ENCODE measurements at places on chromosomes 16 and 17. TPM values are rescaled to one million over a fixed set of nuclear protein-coding genes. Genes with fewer than 3 reads are reported as not detected.

DNA sequence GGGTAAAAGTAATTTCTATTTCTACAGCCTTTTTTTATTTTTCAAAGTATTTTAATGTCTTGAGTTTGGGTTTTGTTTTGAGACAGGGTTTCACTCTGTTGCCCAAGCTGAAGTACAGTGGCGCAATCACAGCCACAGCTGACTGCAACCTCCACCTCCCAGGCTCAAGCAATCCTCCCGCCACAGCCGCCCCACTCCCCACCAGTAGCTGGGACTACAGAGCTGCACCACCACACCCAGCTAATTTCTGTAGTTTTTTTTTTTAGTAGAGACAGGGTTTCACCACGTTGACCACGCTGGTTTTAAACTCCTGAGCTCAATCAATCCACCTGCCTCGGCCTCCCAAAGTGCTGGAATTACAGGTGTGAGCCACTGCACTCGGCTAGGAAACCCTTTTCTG lies 44.0 kb downstream of the TUBD1 start:
- DNase-seq, result peak; percentile 38

Gene IL21R
- total RNA-seq, result 0.21 TPM

GRCh38 chr16:35306915-35307314 lies 1847.5 kb downstream of the TP53TG3F start:
- no peak for DNase-seq

Gene MT1G
- not detected for total RNA-seq

Gene KRT20
- total RNA-seq, result not detected

GRCh38 chr16:9102379-9102778 lies 10.9 kb downstream of the HAPSTR1 start:
- DNase-seq, result no peak

GRCh38 chr16:13060932-13061331 lies 159.5 kb downstream of the SHISA9 start:
- no peak for DNase-seq

Gene RNF222
- total RNA-seq, result not detected

DNA sequence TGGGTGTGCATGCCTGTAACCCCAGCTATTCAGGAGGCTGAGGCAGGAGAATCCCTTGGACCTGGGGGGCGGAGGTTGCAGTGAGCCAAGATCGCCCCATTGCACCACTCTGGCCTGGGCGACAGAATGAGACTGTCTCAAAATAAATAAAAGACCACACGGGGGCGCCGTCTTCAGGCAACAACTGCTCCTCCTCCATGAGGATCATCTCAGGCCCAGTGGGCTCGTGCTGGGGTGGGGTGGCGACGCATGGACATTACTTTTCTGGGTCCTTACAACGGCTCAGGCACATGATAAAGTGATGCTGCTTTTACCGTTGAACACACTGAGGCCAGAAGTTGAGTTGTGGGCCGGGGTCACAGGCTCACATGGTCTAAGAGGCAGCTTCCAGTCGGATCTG lies 56.2 kb downstream of the PRMT7 start:
- DNase-seq, result no peak

- no peak for DNase-seq
Measured at GRCh38 chr17:80319999-80320344, 59.3 kb downstream of the RNF213 start.

Gene SIRT7
- 22.3 TPM for total RNA-seq

Gene GEMIN4
- 17.3 TPM for total RNA-seq

Gene ZNF385C
- not detected for total RNA-seq

DNA sequence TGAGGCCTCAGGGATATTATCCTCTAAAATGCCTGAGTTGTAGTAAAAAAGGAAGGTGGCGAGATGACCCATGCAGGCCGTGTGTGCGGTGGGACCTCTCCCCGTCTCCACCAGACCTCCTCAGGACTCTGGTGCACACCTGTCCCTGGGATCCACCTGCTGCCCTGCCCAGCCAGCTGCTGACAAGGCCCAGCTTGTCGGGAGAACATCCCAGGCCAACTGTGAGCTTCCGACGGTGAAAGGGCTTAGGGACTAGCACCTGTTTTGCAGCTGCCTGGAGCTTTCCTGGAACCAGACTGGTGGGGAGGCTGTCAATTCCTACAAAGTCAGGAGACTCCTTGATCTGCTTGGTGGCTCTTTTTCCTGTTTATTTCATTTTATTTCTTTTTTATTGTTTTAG lies 11.6 kb downstream of the IL34 start:
- DNase-seq, result no peak

DNA sequence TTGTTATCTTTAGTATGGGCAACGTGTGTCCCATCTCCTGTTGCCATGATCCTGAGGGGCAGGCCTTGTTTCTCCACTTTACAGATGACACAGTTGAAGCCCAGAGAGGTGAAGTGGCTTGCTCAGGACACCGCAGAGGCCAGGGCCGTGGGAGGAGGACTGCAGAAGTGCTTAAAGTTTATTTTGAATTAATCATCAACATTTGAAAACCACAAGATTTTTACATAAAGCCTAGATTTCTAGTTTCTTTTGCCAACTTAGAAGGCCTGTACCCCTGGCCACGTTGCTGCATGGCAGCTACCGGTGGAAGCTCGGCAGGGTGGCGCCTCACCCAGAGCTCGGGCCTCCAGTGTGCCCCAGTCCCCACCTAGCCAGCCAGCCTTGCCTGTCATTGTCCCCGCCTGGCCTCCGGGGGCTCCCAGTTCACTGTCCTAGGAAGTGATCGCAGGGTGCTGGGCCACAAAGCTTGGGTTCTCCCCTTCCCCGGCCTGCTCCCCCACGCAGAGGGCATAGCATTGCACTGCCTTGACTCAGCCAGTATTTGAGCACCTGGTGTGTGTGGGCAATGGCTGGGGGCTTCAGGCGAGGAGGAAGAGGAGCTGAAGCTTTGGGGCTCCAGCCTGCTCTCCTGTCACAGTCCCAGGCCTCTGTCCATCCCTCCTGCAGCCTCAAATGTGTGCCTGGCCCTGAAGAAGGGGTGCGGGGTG lies 14.8 kb upstream of the ADCY7 start:
- no peak for DNase-seq

- DNase-seq, result no peak
Measured at GRCh38 chr17:56896968-56897359, 16.9 kb downstream of the TRIM25 start.

DNA sequence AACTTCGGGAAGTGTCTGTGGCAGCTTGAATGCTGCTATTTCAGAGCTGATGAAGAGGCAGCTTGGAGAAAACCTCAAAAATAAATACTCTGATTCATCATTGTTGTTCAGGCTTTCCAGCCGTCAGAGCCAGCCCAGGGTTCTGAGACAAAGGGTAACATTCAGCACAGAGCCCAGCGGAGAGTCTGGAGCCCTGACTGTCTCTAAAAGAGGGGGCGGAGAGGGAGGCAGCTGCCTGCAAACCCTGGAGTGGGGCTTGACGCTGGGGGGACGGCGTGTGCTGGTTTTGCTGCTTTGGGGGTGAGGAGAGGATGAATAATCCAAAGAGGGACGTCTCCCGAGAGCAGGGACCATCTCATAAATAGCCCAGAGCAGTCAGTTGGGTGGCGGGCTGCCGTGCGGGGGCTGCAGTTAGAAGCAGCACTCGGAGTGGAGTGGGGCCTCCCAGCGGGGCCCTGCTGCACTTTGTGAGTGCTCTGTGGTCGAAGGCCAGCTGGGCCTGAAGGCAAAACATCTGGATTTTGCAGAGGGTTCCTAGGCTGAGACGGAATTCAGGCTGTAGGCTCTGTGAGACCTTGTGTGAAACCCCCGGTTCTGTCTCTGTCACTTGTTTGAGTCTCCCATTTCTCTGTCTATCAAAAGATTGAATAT lies 237.8 kb downstream of the PRKCA start:
- DNase-seq, result peak; percentile 38

GRCh38 chr16:31248344-31248743 lies 11.4 kb upstream of the ITGAM start:
- DNase-seq, result no peak

GRCh38 chr17:43780135-43780534 lies at the start of gene CFAP97D1:
TSS of gene CFAP97D1 (plus strand) at chr17:43780435. CDS start at chr17:43780463, 28 bp downstream.
- no peak for DNase-seq

DNA sequence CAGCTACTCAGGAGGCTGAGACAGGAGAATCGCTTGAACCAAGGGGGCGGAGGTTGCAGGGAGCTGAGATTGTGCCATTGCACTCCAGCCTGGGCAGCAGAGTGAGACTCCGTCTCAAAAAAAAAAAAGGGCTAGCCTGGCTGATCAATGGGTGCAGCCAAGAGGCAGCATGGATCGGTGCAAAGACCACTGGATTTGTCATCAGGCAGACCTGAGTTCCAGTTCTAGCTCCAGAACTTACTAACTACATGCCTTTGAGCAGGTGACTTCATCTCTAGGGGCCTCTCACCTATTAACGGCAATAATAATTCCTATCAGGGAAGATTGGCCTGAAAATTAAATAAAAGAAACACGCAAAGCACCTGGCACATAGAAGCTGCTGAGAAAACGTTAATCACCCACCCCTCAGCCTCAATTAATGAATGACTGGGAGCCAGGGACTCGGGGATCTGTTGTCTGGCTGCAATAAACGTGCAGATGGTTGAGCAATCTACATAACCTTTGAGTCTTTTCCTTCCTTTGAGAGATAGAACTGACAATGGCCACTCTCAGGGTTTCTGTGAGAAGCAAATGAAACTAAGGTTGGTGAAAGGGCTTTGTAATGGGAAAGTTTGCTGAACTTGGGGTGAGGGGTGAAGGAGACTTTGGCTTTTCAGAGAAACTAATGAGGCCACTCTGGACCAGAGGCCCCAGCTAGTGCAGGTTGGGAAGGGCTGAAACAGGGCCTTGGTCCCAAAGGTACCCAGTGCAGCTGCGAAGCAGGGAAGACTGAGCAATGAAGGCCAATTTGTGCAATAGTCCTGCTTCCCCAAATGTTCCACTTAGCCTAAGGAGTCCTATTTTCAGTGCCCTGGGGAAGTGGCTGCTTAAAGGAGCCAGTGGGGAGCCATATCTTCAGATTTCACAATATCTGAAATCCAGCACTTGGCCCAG lies 7.6 kb downstream of the SEZ6L2 start:
- DNase-seq, result no peak

Gene FNDC8
- total RNA-seq, result not detected

Gene FAM20A
- 104 TPM for total RNA-seq

DNA sequence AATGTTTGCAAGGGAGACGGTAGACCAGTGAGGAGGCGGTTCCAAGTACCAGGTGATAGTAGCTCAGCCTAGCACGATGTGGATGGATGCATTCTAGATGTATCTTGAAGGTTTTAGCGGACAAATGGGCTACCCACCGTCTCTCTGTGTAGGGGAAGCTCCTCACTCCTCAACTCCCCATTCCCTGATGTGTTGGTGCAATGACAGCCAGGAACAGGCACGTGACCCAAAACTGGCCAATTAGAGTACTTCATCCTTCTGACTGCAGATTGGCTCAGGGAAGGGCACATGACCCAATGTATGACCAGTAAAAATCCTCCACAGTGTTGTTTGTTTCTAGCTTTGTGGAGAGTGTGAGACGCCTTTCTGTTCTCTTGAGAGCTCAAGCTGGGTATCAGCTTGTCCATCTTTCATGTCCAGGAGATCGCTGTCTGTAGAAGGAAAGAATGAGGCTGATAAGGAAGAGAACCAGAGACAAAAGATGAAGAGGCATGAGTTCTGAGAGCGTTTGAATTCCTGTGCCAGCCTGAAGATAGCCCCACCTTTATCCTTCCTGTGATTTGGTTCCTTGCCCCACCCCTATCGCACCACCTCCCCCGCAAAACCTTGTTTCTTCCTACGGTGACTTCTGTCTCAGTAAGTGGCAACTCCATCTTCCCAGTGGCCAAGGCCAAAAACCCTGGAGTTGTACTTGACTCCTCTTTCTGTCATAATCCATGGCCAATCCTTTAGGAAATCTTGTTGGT lies 2.3 kb upstream of the BORCS6 start:
- DNase-seq, result peak; percentile 78

- peak; percentile 52 for DNase-seq
Measured at GRCh38 chr16:85291302-85292148, 179.3 kb upstream of the CIBAR2 start.

Gene MEFV
- total RNA-seq, result 0.39 TPM

- no peak for DNase-seq
Measured at GRCh38 chr16:70774261-70774660, 26.7 kb downstream of the VAC14 start.

DNA sequence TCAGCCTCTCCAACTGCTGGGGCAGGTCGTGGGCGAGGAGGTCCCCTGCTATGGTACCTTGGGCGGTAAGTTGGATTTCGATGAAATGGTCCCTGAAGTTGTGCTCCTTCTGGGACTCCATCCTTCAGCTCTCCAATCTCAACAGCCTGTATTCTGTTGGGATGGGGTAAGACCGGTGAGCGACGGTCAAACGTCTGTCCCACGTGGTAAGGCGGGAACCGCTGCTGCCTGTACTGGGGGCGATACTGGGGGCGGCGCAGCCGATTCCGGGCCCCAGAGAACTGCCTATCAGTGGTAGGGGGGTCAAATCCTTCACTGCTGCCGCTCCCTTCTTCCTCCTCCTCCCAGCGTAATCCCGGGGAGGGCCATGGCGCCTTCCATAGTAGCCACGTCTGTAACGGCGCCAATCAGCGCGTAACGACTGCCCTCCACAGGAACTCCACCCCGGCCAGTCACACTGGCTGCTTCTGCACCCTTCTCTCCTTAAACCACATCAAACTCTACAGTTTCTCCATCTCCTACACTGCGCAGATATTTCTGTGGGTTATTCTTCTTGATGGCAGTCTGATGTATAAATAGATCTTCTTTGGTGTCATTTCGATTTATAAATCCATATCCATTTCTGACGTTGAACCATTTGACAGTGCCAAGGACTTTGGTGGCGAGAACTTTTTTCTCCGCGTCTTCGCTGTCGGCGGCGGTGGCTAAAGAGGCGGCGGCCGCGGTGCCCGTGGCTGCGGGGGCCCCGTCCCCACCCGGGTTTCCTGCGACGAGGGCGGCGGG lies 41.1 kb downstream of the AHSP start:
- no peak for DNase-seq

GRCh38 chr16:52755396-52755795 lies 208.5 kb upstream of the TOX3 start:
- DNase-seq, result no peak

DNA sequence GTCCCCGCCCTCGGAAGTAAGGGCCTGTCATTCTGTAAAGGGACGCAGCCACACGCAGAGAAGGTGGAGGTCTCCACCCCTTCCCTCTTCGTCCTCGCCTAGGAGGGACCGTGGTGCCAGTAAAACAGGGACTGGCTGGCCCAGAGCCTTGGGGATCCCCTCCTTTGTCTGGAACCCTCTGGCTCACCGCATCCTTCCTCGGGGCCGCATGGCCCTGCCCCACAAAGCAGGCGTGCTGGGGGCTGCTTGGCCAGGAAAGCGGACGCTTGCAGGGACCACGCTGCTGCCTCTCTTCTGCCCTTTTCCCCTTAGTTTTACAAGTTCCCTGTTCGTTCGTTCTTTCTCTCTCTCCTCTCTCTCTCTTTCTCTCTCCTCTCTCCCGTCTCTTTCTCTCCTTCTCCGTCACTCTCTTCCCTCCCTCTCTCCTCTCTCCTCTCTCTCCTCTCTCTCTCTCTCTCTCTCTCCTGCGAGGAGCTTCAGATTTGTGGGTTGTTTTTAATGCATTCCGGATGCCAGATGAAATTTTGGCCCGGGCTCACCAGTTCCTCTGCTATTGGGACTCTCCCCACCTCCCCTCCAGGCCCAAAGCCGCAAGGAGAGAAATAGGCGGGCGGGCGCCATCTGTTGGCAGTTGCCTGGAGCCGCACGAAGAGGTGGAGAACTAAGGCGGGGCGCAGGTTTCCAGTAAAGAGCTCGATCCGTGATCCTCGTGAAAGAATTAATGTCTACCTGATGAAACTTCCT lies 35.1 kb upstream of the CDRT4 start:
- DNase-seq, result peak; percentile 90

- no peak for DNase-seq
Measured at GRCh38 chr16:23296994-23297393, 5.1 kb upstream of the SCNN1B start.

Gene UBB
- total RNA-seq, result 483 TPM
